ENCODE measurements at places on chromosomes 4 and X.

DNA sequence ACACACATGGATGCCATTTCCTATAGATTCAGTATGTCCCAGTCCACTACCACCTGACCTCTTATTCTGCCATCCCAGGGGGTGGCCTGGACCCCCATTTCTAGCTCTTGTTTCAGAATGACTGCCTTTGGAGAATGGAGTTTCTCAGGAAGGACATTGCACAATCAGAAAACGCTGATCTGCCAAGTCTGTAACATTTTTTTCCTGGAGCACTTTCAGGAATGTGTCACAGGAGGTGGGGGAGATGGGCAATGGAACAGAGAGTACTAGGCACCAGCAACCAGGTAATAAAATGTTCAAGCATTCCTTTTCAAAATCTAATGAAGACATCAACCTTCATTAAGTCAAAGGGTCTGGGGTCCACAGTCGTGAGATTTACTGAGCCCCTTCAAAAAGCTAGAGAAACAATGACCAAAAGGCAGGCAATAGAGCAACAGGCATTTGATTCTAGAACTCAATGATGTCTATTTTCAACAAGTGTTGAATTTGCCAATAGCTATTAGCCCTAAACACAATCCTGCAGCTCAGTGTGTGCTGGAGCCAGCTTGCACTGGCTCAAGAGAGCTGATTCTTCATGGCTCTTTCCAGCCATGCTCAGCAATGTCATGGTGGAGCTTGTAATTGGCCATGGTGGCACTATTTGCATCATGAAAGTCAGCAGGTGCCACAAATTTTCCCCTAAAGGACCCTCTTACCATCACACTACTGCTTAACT lies 87.1 kb downstream of the KDR start:
- no peak for DNase-seq

DNA sequence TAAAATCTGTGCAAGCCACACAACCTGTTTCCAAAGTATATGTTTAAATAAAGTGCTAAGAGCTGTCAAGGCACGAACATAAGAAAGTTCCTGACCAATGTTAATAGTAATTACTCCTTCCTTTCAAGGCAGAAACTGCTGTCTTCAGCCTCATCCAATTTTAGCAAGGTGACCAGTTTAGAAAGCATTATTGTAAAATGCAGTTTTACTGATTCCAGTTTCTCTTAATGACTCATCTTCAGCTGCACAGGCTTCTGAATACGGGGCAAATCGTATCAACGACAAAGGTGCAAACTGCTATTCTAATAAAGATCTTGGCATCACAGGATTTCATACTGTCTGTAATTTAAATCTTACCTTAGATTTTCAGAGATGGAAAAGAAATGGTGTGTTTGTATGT lies 87.5 kb downstream of the PPP3CA start:
- peak; percentile 10 for DNase-seq

GRCh38 chrX:13614154-13614553 lies 38.8 kb upstream of the TCEANC start:
- DNase-seq: no peak

DNA sequence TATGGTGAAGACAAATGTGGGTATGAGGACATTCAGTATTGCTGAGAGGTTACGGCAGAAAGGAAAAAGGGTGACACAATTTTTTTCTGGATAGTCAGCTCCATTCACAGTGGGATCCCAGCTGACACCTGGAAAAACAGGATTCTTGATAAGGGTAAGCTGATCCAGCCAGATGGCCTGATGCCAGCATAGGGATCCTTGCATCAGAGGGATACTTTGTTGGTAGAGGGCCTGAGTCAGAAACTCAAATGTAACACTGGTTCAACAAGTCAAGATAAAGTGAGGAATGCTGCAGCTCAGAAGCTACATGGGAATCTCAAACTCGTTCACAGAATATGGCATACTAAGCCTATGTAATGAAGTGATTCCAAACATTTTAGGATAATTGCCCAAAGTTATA lies 726.7 kb downstream of the C4orf33 start:
- no peak for DNase-seq

GRCh38 chr4:17762726-17763125 lies 18.7 kb downstream of the FAM184B start:
- DNase-seq: no peak

DNA sequence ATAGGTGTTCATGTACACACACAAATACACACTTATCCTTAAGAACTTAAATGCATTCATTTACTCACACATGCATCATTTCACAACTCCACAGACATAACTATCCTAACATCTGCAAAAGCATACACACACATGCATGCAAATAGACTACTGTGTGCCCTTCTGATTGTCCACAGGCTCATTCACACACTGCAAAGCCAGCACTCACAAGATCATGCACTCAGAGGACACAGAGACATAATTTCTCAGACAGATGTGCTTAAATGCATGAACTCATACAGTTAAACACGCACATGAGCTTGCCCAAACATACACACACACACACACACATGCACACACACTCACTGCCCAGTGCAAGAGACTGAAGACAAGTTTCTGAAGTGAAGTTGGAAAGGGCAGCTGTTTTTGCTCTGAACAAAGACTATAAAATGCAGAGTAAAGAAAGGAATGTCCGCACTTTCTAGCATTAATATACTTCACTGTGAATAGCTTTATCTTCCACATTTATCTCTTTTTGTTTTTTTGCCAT lies 1018.0 kb upstream of the HS3ST1 start:
- DNase-seq: no peak

GRCh38 chr4:119626943-119627266 lies 1.7 kb downstream of the PDE5A start:
- no peak for DNase-seq

DNA sequence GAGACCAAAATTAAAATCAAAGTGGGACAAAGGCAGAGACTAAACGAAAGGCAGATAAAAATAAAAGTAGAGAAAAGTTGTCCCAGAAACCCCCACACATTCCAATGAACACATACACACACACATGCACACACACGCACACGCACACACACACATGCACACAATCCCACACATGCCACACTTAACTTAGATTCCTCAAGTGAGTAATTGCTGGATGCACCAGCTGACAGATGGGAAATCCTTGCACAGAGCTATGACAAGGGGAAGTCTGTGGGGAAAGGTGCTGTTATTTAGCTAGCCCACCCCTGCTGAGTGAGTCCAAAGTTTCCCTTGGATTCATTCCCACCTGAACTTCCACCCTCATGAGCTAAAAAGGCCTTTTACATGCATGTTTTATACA lies 233.9 kb downstream of the RAB28 start:
- no peak for DNase-seq

- DNase-seq: no peak
Measured at GRCh38 chrX:71056867-71057266, 11.3 kb downstream of the SNX12 start.

DNA sequence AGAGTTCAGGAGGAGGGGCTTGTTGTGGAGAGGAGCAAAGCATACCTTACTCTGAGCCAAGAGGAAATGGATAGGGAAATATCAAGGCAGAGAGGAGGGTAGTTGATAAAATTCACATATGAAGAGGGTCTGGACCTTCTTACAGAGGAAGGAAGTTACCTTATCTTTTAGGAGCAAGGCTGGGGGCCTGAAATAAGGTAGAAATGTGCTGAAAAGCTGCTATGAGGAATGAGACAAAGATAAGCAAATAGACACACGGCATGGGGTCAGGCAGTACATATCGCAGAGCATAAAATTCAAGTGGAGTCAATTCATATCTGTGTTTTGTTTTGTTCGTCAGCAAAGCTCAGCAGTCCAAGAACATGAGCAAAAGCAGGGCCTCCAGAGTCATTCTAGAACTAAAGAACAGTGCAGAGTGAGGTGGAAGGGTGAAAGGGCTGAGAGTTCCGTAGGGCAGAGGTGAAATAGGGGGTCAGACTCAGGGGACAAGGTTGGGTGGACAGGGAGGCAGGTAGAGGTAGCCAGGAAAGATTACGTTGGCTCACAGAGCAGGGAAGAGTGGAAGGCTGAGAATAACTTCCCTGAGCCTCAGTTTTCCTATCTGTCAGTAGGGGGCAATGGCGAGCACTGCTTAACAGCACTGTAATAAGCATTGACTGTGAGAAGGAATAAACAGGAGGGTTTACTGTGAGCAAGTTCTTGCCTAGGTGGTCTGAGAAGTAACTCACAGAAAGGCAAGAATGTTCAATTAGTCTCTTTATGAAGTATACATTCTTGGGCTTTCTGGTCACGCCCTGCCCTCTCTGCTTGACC lies 9.2 kb downstream of the VSIG4 start:
- peak; percentile 11 for DNase-seq

- DNase-seq: no peak
Measured at GRCh38 chr4:136562834-136563233, 969.5 kb downstream of the PCDH18 start.

GRCh38 chr4:127134490-127134889 lies 498.3 kb upstream of the INTU start:
- DNase-seq: no peak

- DNase-seq: no peak
Measured at GRCh38 chrX:30741545-30741944, 88.3 kb downstream of the GK start.

GRCh38 chrX:40897718-40898270 lies 162.5 kb upstream of the MED14 start:
- no peak for DNase-seq

- no peak for DNase-seq
Measured at GRCh38 chr4:53498706-53499105, 92.6 kb downstream of the LNX1 start.

DNA sequence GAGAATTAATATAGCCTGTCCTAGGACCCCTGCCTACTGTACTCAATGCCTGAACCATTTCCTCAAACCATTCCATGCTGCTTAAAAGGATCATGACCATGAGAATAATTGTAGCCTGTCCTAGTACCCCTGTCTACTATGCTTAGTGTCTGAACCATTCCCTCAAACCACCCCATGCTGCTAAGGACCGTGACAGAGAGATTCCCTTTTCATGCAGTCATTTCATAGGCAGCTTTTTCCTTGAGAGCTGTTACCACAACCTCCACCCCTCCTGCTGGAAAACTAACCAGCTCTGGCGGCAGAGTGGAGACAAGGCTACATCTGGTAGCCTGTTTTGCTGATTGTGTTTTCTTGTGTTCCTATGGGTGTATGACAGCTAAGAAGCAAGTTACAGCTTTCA lies 174.9 kb upstream of the SMARCAD1 start:
- DNase-seq: no peak

DNA sequence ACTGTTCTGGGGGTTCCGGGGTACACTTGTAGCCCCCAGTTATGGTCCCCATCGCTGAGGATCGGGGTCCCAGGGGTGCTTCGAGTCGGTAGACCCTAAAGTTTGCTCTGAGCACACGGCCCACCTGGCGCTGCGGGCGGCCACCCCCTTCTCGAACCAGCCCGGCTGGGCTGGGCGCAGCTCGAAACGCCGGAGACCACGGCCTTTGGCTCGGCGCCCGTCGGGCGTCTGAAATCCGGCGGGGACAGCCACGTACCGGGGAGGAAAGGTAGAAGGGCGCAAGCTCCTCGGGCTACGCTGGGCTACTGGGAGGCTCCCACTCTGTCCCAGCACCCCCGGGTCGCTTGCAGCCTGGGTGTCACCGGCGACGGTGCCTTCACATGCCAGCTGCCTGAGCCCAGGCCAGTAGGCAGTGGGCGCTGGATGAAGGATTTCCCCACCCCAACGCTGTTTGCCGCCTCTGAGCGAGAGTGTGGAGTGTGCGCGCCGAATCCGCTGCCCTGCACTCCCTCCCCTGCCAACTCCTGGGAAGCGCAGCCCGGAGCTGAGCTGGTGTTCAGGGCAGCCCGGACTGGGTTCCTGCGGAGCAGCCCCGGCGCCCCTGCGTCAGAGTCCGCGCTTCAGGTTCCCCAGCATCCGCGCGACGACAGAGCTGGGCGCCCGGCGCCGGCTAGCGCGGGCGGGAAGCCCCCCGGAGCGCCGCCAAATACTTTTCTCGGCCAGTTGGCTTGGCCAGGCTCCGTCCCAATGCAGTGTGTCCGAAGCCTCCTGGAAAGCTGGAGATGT lies 637 bp downstream of the MAMLD1 start:
- no peak for DNase-seq

- no peak for DNase-seq
Measured at GRCh38 chr4:7798178-7798995, 141.3 kb downstream of the AFAP1 start.

GRCh38 chrX:74272230-74272629 lies 31.8 kb upstream of the ZCCHC13 start:
- no peak for DNase-seq

- DNase-seq: no peak
Measured at GRCh38 chr4:61693520-61693919, 493.4 kb downstream of the ADGRL3 start.

- peak; percentile 46 for DNase-seq
Measured at GRCh38 chr4:103091601-103092223, 7.9 kb downstream of the BDH2 start.

- no peak for DNase-seq
Measured at GRCh38 chrX:45794323-45794994, 593.8 kb upstream of the DIPK2B start.

- no peak for DNase-seq
Measured at GRCh38 chr4:98656886-98657285, 1.5 kb downstream of the TSPAN5 start.

GRCh38 chrX:44667771-44668170 lies 125.1 kb upstream of the FUNDC1 start:
- no peak for DNase-seq

DNA sequence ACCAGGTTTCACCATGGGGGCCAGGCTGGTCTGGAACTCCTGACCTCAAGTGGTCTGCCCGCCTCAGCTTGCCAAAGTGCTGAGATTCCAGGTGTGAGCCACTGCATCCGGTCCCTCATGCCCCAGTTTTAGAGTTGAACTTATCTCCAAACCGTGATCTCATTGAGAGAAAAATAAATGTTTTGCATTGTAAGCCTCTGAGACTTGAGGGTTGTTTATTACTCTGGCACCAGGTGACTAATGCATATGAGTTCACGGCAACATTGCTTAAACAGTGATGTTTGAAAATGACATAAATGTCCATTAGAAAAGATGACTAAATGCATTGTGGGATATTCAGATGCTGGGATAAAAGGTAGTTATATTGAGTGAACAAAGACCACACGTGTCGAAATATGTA lies 22.9 kb upstream of the FAT1 start:
- DNase-seq: no peak

GRCh38 chrX:120023259-120023658 lies 54.2 kb downstream of the RHOXF2B start:
- no peak for DNase-seq

All from GM20000 (cell line).